Endothelial cell of umbilical vein (primary cell): ENCODE measurements at places on chromosomes 3 and 15.

DNA sequence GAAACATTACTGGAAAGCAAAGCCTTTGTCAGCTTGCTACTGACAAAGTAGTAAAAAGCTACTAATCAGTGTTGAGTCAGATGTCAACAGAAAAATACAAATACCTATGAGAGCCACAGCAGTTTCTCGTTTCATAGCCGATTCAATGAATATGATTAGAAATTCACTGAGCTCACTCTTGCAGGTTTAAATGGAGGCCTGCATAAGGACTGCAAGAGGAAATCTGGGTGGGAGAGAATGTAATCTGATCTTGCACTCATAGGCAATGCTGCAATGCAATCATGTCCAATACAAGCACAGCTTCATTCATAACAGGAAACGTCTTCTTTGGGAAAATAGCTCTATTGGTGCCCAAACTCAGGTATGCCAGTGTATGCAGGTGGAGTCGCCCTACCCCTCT is 608.8 kb downstream of the ROBO2 start:
- DNase-seq: no peak

DNA sequence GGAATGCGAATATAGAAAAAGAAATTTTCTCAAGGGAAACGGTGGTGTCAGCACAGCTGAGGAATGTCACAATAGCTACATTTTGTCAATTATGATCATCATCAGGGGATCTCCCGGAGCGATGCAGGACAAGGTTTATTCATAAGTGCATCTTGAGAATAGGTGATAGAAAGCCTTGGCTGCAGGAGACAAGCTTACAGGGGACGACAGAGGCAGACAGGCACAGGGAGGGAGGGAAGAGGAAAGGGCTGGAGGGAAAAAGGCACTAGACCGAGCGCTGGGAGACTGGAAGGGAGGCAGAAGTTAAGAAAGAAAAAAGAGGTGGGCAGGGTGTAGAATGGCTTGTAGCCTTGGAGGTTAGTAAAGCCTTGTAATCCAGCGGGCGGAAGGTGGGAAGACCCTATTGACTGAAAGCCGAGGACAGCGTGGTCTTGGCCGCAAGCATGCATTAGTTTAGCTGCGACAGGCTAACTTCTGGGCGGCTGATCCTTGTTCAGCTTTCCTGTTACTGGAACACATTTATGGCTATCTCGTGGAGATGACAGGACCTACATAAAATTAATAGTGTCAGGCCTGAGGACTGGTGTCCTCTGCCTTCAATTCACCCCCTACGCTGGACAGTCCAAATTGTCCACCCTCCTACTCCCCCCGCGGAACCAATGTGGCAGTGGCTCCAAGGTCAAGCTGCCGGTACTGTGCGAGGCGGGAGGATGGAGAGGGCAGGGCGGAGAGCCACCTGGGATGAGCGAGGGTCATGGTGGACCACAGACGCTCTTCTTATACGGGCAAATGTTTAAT is 1.4 kb upstream of the NECTIN3 start:
- DNase-seq: no peak

DNA sequence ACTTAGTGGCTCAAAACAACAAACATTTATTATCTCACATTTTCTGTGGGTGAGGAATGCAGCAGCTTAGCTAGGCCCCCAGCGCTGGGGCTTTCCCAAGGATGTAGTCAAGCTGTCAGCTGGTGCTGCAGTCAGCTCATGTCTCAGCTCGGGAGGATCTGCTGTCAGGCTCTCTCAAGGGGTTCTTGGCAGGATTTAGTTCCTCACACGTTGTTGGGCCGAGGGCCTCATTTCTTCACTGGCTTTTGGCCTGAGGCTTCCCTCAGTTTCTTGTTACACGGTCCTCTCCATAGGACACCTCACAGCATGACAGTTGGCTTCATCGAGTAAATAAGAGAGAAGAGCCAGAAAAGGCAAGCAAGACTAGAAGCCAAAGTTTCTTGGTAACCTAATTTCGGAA is 13.7 kb upstream of the U2SURP start:
- DNase-seq: no peak

DNA sequence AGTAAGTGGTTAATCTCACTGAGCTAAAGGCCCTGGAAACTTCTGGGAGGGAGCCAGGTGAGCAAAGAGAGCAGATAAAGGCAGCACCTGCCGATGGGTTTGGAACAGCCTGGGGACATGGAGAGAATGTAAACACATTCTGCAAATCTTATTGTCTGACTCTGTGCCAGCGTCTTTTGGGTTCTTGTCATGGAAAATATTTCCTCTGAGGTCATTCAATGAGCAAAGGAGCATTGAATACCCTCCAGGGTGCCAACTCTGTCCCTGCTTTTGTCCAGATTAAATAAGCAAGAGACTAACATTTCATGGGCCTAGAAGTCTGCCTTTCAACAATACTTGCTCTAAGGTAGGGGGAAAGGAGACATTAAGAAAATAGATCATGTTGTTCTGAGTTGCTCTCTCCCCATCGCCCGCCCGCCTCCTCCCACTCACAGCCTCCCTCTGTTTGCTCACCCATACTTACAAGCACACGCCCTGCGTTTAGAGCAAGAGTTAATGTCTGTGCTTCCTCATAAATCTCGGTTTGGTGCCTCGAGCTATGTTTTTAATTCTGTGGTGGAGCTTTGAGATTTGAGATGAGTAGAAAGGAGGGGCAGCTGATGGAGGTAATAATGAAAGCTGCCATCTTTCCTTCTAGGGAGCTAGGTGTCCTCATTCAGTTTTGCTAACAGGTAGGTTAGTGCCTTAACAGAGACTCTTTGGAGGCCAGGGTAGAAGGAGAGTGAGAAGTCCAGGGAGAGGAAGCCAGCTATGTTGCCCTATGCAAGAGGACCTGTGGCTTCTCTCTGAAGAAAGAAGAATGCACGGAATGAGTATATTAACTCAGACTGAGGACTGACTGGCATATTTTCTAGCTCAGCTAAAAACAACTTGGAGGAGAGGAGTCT is 132.9 kb downstream of the TPRG1 start:
- no peak for DNase-seq

DNA sequence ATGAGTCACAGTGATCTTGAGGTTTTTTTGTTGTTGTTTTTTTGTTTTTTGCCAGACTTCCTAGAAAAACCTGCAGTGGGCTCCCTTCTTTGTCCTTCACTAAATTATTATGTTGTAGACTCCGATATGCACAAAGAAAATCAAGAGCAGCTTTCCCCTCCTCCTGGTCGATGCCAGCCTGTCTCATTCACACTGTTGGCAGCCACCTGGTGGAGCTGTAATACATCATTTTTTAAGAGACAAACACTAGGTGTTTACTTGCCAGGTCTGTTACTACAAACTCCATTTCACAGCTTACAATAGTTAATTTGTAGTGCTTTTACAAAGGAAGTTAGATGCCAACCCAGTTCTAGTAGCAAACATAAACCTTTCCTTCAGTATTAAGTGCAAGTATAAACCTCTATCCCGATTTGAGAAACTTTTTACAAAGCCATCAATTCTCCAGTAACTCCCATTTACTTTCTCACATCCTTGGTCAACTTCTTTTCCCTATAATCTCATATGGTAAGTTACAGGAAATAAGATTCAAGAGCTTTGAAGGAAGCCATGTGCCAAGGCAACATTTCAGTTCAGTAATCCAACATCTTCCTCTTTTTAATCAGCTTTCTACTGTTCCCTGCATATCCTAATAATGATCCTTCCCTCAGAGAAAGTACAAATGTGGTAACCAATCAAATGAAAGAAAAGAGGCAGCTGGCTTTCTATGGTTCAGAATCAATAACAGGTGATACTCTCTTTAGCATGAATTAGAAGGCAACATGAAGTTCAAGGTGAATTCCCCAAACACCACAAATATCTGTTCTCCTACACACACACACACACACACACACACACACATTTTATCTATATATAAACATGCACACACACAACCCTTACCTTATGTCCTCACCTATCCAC is 14.0 kb downstream of the AAGAB start:
- peak; percentile 16 for DNase-seq

GRCh38 chr15:93250950-93251349 is 161.9 kb upstream of the RGMA start:
- DNase-seq: no peak

- DNase-seq: no peak
These were observed 9.1 kb upstream of the PDCD6IP start for GRCh38 chr3:33789183-33789954.

DNA sequence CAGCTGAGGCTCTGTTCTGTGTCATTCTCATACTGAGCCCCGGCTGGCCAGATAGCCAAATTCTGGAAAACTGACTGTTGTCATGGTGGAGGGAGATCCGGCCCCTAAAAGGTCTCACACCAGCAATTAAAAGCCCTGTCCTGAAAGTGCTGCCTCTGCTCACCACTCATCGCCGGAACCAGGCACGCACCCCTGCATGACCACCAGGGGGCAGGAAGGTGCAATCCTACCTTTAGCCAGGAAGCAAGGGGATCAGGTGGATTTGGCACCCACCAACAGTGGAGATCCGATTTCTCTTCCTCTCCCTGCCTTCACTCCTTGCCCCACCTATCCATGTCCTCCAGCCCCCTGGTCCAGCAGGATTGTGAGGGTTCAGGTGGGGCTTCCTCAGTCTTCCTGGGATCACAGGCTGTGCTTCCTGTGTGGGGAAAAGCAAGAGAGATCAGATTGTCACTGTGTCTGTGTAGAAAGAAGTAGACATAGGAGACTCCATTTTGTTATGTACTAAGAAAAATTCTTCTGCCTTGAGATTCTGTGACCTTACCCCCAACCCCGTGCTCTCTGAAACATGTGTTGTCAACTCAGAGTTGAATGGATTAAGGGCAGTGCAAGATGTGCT is 16.1 kb upstream of the CACNA2D2 start:
- peak; percentile 27 for DNase-seq

DNA sequence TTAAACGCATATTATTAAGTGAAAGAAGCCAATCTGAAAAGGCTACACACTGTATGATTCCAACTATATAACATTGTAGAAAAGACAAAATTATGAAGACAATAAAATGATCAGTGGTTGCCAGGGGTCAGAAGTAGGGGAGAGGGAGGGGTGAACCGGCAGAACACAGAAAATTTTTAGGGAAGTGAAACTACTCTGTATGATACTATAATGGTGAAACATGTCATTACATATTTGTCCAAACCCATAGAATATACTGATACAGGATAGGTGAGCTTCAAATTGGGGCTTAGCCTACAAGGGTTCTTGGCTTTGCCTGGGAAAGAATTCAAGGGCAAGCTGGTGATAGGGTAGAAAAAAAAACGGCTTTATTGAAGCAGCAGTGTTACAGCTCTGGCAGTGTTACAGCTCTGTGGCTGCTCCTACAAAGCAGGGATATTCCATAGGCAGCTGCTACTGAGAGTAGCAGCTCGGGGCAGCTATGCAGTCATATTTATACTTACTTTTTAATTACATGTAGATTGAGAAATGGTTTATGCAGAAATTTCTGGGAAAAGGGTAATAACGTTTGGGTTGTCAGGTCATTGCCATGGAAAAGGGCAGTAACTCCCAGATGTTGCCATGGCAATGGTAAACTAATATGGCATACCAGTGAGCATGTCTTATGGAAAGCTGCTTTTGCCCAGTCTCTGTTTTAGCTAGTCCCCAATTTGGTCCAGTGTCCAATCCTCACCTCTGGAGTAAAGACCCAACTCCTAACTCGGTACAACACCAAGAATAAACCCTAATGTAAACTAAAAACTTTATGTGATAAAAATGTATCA is 125.1 kb upstream of the SLC25A36 start:
- no peak for DNase-seq

- DNase-seq: no peak
These were observed 3.7 kb upstream of the EFHB start for GRCh38 chr3:19937459-19938294.

GRCh38 chr3:112799946-112800345 is 46.7 kb downstream of the CD200R1L start:
- DNase-seq: no peak

- DNase-seq: peak; percentile 40
These were observed 26.5 kb upstream of the CP start for GRCh38 chr3:149247929-149248691.

- DNase-seq: no peak
These were observed 273.0 kb downstream of the PLCL2 start for GRCh38 chr3:17157713-17158112.

DNA sequence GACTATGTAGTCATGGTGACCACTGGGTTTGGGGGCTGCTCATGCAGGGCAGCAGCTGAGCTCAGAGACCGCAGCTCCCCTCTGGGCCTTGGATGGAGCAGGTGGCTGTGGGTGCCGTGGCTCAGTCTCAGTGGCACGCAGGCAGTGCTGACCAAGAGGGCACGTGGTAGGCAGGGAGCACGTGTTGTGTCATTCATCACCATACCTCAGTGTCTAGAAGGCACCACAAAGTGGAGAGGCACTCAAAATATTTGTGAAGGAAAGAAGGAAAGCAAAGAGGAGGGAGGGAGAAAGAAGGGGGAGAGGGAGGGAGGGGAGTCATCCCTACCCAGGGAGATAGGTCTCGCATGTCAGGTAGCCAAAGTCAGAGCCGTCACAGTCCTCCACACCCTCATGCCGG is 26.1 kb downstream of the EAF1 start:
- DNase-seq: no peak

DNA sequence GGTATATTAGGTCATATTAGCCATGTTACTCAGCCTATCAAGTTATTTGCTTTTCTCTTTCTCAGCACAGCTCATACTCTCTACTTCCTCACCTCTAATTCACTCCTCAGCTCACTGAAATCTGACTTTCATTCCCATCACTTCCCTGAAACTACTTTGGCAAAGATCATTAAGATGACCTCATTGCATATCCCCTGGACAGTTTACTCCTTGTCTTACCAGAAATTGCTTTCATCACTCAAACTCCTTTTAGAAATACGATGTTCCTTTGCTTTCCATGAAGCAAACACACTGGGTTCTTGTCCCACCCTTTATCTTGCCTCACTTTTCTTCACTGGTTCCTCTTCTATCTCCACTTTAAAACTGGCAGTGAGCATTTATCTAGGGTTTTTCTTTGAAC is 354.4 kb downstream of the TUSC7 start:
- no peak for DNase-seq

- DNase-seq: no peak
These were observed 322.3 kb downstream of the CNTN4 start for GRCh38 chr3:2420919-2421318.

DNA sequence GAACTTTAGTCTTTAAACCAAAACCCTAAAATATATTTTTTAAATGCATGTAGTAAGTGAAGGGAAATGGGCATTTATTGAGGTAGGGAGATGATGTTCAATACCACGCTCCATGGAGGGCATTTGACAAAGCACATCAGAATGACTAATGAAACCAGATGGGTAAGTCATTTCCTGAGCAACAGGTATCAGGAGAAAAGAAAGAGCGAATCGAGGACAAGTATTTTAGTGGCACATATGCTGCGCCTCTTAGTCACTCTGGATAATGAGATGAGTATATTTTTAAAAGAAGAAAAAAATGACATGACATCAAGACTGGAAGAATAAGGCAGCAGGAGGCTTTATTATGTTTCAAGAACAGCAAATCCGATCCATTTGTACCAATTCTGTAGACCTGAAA is 129.0 kb upstream of the ARHGEF3 start:
- DNase-seq: peak; percentile 38

- DNase-seq: no peak
These were observed 33.8 kb downstream of the TIGIT start for GRCh38 chr3:114327665-114328064.
